Naive thymus-derived CD8-positive, alpha-beta T cell (primary cell): ENCODE measurements at places on chromosomes 1 and 21. TPM values are rescaled to one million over a fixed set of nuclear protein-coding genes. Genes with fewer than 3 reads are reported as not detected.

ZNF496 gene
- 73.9 TPM for total RNA-seq

KIF1B gene
- 10.0 TPM for total RNA-seq

SAMD11 gene
- total RNA-seq: not detected

TEX38 gene
- not detected for total RNA-seq

CD2 gene
- 189 TPM for total RNA-seq

HSD3B2 gene
- not detected for total RNA-seq

AIM2 gene
- total RNA-seq: 0.86 TPM
